ENCODE measurements at places on chromosomes 7 and 10.

DNA sequence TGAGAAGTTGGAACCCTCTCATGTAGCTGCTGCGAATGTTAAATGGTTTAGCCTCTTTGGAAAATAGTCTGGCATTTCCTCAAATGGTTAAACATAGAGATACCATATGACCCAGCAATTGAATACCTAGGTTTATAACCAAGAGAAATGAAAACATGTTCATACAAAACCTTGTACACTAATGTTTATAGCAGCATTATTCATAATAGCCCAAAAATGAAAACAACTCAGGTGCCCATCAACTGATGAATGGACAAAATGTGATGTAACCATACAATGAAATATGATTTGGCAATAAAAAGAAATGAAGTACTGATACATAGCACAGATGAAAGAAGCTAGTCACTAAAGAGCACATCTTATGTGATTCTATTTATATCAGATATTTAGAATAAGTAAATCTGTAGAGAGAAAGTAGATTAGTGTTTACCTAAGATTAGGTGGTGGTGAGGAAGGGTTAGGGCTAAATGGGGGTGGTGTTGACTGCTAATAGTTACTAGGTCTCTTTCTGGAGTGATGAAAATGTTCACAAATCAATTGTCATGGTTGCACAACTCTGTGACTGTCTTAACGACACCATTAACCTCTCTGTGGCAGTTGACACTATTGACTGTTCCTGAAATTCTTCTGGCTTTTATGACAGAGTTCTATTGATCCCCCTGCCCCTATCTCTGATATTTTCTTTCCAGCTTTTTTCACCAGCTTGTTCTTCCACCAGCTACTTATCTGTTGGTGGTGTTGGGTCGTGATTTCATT lies 35.2 kb downstream of the VCL start:
- no peak for DNase-seq

DNA sequence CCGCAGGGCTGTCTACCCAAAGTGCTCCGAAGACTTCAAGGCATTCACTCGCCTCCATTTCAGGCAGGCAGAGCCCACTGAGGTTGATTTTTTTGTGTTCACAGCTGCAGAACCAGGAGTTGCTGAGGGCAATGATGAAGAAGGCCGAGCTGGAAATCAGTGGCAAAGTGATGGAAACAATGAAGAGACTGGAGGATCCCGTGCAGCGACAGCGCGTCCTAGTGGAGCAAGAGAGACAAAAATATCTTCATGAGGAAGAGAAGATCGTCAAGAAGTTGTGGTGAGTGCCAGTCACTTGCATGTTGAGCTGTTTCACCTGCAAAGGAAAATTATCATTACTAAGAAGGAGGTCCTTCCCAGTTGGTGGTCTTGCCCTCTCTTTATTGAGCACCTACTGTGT lies 210.5 kb downstream of the ARHGAP21 start:
- peak; percentile 49 for DNase-seq

DNA sequence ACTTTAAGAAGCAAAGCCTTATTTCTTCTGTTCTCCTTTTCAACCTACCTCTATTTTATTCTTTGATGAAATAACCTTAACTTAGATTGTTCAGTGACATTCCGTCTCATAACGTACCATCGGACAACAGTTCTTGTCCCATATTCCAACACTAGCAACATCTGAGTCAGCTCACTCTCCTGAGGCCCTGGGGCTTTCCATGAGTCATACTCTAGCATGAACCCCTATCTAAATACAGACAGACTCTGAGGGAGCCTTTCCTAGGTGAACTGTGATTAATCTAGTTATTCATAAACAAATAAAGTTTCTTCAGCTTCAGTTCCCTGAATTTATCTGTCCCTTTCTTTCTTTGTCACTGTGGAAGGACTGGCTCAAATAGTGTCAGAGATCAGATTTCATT lies 168.7 kb upstream of the LYZL1 start:
- DNase-seq = peak; percentile 58

GRCh38 chr10:101301111-101301731 lies 52.7 kb upstream of the BTRC start:
- DNase-seq = no peak

- DNase-seq = no peak
Measured at GRCh38 chr10:29057822-29058331, 231.0 kb upstream of the LYZL1 start.

- DNase-seq = no peak
Measured at GRCh38 chr7:29924684-29925083, 64.9 kb downstream of the SCRN1 start.

GRCh38 chr7:30175180-30175579 lies 40.4 kb downstream of the MTURN start:
- no peak for DNase-seq

DNA sequence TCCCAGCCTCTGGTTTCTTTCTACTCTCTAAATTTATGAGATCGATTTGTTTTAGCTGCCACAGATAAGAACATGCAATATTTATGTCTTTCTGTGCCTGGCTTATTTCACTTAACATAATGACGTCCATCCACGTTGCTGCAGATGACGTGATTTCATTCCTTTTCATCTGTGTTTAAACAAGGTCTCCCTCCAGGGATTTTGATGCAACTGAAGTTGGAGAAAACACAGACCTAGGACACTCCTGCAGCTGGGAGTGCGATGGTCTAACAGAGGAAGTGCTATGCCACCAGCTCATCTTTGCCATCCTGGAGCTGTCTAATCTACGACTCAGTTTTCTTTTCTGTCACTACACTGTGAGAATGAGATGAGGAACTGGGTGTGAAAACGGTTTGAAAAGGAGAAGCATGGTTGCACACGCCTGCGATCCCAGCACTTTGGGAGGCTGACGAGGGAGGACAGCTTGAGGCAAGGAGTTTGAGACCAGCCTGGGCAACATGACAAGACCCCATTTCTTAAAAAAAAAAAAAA lies 1.5 kb upstream of the KCTD7 start:
- DNase-seq = no peak

GRCh38 chr7:154375956-154376355 lies 323.8 kb downstream of the DPP6 start:
- no peak for DNase-seq

GRCh38 chr7:41437257-41438196 lies 265.4 kb downstream of the INHBA start:
- peak; percentile 5 for DNase-seq

DNA sequence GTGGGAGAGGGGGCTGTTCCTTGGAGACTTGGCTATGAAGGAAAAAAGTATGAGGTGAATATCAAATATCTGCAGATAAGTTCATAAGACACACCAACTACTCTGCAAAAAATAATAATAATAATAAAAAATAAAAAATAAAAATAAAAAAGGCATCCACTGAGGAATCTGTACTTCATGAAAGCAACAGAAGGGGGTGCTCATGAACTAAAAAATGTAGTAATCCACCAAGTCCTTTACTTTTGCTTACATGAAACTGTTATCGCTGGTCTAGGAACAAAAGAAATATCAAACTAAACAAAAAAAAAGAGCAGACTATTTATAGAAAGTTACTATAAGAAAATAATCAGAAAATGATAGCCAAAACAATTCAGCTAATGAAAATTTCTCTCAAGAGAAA lies 579.0 kb downstream of the PHTF2 start:
- DNase-seq = no peak

Data from astrocyte of the spinal cord (primary cell).